ENCODE measurements at places on chromosomes 4 and X.
A peak's percentile ranks its signal among the peaks of the same experiment; 100 is the strongest.

DNA sequence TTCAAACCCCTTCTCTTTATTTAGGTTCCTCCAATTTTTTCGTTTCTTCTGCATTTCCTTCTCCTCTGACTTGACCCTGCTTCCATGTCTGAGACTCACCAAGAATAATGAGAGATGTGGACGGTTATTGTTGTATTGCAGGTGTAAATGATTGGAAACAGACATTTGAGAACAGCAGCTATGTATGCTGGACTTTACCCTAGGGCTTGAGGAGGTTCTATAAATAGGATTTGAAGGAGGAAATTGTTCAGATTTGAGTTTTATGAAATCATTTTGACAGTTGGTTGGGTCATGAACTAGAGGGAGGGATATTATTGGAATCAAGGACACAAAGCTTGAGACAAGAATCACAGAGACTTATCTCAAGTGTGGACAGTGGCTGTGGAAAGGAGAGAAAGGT is 614.6 kb upstream of the CPEB2 start:
- no peak for DNase-seq

DNA sequence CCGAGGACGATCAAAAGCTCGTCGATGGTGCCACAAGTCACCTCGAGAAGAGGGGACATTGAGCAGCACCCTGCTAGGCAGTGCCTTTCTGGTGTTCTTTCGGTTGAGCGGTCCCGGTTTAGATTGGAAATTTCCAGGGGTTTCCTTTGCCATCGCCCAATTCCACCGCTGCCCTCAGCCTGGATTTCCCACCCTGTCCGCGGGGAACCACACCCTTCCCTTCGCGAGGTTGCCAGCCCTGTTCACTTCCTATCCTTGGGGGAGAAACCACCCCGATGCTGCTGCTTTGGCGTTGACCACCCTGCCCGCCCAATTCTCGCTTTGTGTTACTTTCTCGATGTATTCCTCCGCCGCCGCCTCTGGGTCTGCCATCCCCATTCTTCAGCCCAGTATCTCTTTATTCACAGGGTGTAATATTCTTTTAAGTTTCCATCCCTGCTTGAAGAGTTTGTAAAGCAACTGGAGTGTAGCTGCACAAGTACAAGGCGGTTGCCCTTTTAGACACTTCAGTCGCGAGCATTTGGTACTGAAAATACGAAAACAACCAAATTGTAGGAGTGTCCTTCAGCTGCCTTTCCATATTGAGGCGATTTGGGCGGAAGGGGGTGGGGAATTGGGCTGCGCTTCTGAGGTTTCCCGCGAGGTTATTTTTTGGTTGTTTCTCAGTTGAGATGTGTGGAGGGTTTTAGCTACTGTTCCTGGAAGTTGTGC is 1.1 kb downstream of the OGT start:
- peak; percentile 61 for DNase-seq

- no peak for DNase-seq
These were observed 48.6 kb downstream of the ZFX start for GRCh38 chrX:24198101-24198500.

GRCh38 chr4:75881476-75881875 is 20.8 kb downstream of the PPEF2 start:
- DNase-seq, result no peak

DNA sequence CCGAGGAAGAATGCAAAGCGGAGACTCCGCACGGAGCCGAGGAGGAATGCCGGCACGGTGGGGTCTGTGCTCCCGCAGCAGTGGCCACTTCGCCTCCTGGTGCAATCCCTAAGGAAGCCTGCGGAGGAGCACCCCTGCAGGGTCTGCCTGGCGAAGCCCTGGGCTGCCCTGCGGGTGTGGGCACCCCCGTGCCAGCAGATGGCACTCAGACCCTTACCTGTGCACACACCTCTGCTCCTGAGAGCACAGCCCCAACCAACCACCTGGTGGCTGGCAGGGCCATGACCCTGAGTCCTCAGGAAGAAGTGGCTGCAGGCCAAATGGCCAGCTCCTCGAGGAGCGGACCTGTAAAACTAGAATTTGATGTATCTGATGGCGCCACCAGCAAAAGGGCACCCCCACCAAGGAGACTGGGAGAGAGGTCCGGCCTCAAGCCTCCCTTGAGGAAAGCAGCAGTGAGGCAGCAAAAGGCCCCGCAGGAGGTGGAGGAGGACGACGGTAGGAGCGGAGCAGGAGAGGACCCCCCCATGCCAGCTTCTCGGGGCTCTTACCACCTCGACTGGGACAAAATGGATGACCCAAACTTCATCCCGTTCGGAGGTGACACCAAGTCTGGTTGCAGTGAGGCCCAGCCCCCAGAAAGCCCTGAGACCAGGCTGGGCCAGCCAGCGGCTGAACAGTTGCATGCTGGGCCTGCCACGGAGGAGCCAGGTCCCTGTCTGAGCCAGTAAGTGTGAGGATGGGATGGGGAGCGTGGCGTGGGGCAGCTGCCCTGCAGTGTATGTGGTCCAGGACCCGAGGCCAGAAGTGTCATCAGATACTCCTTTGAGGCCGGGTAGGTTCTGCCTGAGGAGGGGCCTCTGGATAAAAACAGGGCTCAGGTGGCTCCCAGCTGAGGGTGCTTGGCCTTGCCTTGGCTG is 7.0 kb downstream of the TACC3 start:
- no peak for DNase-seq

- no peak for DNase-seq
These were observed 1841.9 kb downstream of the STIM2 start for GRCh38 chr4:28702571-28702970.

- DNase-seq, result no peak
These were observed 56.6 kb upstream of the MXD4 start for GRCh38 chr4:2318476-2318875.

DNA sequence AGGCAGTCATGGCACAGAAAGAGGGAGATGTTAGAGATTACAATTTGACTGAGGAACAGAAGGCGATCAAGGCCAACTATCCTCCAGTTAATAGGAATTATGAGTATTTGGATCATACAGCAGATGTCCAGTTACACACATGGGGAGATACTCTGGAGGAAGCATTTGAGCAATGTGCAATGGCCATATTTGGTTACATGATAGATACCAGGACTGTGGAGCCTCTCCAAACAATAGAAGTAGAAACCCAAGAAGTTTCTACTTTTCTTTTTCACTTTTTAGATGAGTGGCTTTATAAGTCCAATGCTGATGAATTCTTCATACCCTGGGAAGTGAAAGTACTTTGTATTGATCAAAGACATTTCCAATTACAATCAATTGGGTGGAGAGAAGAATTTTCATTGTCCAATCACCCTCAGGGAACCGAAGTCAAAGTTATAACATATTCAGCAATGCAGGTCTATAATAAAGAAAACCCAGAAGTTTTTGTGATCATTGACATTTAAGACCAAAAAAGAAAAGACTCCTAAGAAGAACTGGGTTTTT is 139.1 kb downstream of the MAB21L2 start:
- DNase-seq, result no peak

DNA sequence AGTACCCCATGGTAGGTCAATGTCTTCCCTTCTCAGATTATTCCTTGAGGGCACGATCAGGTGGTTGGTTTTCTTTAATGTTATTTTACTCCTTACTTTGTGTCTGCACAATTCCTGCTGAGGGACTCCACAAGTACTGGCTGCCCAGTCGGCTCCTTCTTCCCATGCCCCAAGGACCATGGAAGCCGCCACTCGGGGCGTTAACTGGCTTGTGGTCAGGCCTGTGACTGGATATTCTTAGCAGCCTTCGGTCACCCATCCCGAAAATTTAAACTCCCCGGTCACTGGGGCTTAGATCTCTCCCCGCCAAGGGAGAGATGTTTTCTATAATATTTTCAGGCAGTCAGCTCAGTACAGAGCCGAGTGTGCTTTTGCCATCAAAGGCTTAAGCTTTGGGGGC is 24.7 kb upstream of the BCOR start:
- DNase-seq, result no peak

- peak; percentile 54 for DNase-seq
These were observed at the start of gene SH3BP2 for GRCh38 chr4:2792711-2793585. TSS of gene SH3BP2 (plus strand) at chr4:2793085. CDS start at chr4:2820618, 27,533 bp downstream.

DNA sequence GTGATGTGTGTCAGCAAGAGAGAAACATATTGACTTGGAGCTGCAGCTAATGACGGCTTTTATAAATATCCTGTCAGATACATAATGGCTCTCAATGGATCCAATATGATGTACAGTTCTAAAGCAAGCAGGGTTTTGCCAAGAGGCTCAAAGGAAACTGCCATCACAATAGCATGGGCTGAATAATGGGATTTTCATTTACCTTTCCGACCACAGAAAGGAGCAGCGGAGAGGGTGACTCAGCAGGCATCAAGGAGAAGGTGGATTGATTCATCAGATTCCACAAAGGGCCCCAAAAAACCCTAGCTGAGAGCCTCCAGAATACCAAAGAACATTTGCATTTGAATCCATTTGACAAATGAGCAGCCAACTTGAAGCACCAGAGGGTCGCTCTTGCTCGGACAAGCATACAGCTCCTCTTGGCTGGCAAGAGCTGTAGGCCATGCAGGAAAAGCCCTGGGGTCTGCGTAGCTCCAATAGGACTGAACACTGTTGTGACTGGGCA is 355.7 kb upstream of the NOCT start:
- no peak for DNase-seq

DNA sequence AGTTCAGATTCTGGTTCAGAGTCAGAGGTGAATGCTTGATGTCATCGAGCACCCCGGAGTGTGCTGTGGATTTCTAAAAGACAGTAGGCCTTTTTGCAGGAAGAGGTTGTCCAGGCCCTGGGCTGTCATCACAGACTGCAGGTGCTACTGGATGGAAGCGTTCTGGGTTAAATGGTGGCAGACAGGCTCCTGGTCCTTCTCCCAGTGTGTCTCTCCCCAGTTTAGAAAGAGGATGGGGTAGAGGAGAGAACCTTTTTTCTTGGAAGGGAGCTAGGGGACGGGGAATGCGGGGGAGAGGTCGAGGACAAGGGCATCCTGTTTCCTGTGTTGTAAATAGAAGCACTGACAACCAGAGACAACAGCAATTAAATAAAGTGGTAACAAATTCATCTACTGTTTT is 102.3 kb upstream of the NUDT6 start:
- DNase-seq, result no peak

DNA sequence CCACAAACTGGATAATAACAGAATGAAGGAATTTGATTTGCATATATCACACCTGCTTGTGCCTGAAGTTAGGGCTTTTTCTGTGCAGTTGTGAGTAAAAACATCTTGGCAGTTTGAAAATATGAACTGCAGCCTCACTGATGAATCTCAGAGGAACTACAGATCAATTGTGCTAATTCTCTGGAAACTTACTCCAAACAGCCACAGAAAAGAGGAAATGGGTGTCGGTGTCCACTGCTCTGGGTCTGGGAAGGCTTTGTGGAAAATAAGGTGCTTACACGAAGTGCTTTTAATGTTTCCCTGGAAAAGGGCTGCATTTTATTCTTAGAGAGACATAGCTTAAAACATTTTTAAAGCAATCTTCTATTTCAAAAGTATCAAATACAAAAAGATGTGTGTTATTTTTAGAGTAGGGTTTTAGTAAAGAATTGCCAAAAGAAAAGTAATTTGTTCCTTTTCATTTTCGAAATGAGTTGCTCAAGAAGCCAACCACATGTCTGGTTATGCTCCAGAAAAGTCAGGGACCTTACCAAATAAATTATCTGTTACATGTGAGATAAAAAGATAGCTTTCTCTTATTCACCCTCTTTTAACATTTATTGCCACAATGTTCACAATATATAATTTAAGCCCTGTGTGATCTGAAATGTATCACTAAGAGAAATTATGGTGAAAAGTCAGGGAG is 240.1 kb downstream of the FRAS1 start:
- DNase-seq, result no peak

DNA sequence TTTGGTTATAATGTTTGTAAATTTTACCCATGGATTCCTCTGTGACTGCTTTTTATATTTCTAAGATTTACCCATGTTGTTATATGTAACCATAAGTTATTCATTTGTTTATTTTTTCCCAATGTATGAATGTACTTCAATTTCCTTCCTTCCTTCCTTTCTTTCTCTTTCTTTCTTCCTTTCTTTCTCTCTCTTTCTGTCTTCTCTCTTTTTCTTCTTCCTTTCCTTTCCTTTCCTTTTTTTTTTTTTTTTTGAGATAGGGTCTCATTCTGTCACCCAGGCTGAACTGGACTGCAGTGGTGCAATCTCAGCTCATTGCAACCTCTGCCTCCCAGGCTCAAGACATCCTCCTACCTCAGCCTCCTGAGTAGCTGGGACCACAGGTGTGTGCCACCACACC is 55.6 kb downstream of the ALPK1 start:
- DNase-seq, result no peak

GRCh38 chr4:41204400-41204978 is 9.9 kb downstream of the APBB2 start:
- DNase-seq, result no peak

- DNase-seq, result no peak
These were observed 12.9 kb upstream of the ODAM start for GRCh38 chr4:70182517-70183167.

DNA sequence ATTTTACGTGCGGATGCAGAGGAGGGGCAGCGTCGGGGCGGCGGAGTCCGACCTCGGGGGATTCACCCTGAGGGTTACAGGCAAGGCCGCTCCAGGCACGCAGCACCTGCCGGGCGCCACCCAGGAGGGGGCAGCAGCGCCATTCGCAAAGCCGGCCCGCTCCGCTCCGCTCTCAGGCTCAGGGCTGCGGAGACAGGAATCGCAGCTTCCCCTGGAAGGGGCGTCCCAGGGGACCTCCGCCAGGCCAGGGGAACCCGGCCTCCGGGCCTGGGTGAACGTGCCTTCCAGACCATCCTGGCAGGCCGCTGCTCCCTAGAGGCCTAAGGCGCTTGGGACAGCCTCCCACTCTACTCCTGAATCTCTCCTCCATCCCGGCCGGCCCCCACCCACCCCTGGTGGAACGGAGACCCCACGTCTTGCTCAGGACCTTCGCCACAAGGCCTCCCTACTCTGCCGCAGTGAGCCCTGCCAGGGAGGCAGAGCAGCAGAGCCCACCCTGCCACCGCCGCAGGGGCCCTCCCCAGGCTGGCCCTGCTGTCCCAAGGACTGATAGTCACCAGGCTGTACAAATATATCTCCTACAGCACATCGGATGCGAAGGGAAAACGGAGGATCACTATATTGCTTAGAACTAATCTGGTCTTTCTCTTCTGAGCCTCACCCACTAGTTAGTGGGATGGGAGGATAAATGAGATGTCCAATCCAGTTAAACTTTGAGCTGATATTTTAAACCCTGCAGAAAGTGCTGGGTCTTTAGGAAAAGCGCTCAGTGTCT is 115.0 kb downstream of the SMIM20 start:
- DNase-seq, result peak; percentile 67
